ENCODE measurements at places on chromosomes 4 and X.

GRCh38 chr4:25950461-25951389 lies 36.7 kb downstream of the SMIM20 start:
- DNase-seq: no peak

GRCh38 chrX:119728487-119728886 lies 29.9 kb upstream of the SOWAHD start:
- DNase-seq: no peak

- no peak for DNase-seq
Observed at GRCh38 chr4:65635051-65635821, 35.1 kb downstream of the EPHA5 start.

- peak; percentile 22 for DNase-seq
Observed at GRCh38 chr4:38310446-38311043, 350.3 kb downstream of the PTTG2 start.

- no peak for DNase-seq
Observed at GRCh38 chr4:154677300-154677699, 64.8 kb upstream of the FGG start.

DNA sequence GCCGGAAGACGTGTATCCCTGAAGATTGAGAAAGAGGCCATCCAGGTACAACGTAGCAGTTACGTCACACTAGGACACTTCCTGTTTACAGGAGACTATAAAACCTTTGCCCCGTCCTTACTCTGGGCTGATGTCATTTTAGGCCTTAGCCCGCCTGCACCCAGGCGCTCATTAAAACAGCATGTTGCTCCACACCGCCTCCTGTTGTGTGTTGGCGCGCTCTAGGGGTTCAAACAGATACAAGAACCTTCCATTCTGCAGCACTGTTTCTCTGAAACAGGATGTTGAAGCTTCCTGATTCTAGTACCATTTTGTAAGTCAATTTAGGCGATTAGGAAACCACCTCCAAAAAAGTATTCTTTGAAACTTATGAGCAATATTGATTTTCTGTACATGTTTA lies 722.1 kb downstream of the PCDH7 start:
- DNase-seq: no peak

DNA sequence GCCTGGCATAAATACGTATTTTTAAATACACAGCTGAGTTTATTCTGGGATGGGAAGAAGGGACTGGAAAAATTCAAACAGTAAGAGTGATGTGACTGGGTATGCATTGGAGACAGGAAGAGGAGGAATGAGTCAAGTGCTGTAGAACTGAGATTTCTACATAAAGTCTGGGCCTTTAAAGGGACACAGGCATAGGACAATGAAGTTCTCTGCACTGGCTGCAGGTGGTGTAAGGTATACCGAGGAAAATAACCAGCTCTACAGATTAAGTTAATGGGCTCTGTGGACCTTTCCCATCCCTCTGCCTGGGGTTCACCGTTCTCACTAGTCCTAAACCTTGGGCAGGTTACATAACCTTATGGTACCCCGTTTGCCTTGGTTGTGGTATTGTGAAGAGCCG lies 68.7 kb downstream of the DHX15 start:
- DNase-seq: no peak

DNA sequence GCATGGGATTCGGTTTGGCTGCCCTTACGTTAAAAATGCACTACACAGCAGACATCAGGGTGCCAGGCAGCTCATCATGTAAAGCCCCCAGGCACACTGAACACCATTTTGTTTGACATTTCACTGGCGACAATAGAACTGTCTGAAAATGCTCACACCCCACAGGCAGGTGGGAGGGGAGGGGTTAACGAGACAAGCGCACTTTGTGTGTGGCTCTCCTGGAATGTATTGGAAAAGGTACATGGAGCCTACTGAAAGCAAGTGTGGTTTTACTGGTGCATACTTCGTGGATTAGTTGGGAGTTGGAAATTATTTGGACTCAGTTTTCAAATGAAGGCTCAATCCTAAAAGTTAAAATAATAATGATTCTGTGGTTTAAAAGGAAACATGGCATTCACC lies 31.6 kb upstream of the PPARGC1A start:
- DNase-seq: no peak

DNA sequence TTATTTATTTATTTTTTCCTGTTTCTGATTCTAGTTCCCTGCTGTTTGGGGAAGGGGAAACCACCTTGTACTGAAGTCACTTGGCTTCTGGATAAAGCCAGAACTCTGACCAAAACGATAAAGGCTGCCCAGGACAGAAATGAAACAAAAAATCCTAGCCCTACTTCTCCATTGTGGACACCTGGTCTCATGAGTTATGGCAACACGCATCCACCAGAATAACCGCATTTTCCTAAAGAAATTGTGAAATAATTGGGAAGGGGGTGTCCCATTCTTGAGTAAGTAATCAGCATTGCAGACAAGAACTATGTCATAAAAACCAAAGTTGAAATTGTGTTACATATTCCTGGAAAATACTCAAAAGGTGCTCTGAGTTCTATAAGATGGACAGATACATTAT lies 42.1 kb downstream of the SLC9A7 start:
- DNase-seq: no peak

DNA sequence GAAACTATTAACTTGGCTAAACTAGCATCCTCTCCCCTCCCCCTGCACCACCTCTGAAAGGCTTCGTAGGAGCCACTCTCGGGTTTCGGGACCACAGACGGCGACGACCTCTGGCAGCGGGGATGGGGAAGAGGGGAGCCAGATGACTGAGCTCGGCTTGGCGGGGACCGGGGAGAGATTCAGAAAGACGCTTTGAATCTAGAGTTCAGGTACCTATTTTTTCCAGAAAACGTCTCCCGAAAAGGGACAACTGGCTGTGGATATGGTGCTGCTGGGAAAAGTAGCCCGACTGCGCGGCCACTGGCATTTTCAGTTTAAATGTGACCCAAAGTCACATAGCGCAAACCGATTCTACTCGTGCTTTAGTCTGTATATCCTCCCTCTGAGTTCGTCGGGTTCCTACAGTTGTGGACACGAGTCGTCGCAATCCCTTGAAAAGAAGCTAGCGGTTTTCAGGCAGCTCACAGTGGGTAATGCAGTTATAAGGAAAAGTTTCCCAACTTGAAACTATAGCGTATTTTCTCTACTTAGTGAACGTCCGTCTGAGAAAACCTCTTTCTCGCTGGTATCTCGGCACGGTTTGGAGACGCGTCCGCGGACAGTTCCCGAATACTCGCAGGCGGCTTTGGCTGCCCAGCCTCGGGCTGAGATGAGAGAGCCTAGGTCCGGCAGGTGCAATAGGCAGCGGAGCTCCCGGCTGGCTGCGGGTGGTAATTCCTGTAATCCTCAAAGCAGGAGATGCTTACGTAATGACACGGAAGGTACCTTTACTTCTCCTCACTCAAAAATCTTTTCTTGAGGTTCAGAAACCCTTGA lies 1.3 kb downstream of the PARM1 start:
- no peak for DNase-seq

DNA sequence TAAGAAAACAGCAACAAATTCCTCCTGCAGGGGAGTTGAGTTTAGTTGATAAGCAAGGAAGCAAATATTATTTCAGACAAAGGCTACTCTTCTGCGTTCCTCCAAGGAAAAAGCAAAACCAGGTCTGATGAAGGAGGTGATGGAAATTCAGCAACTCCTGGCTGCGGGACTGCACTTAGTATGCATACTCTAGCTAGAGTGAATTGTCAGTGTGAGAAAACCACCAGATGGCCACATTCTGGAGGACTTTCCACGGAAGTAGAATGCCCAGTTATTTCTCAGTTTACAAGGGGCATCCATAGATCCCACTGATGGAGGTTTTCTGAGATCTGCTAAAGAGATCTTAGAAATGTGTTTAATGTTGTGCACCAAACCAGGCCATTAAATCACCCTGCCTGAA lies 338.6 kb upstream of the PUDP start:
- no peak for DNase-seq

GRCh38 chrX:69216446-69216845 lies 51.2 kb upstream of the PJA1 start:
- no peak for DNase-seq

GRCh38 chr4:5435201-5435600 lies 273.2 kb downstream of the EVC2 start:
- no peak for DNase-seq

DNA sequence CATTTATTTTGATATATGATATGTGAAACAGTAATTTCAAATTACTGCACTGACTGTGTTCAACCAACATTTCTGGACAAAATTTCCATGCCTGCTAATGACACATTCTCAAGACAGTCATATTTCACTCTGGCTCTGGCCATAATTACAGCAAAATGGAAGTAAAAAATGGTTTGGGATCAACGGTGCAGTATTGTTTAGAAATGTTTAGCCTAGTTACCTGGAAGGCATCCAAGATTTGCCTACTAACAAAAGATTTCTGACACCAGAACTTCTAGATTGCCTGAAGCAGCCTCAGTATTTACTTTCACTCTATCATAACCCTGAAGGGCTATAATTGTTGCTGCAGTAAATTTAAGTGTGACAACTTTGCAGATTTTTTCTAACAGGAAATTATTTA lies 416.3 kb downstream of the PCDH10 start:
- no peak for DNase-seq

- no peak for DNase-seq
Observed at GRCh38 chr4:166228112-166228511, 355.1 kb downstream of the TLL1 start.

GRCh38 chrX:39121903-39122302 lies 320.6 kb downstream of the MID1IP1 start:
- no peak for DNase-seq

- DNase-seq: no peak
Observed at GRCh38 chr4:102386966-102387365, 41.7 kb upstream of the SLC39A8 start.

DNA sequence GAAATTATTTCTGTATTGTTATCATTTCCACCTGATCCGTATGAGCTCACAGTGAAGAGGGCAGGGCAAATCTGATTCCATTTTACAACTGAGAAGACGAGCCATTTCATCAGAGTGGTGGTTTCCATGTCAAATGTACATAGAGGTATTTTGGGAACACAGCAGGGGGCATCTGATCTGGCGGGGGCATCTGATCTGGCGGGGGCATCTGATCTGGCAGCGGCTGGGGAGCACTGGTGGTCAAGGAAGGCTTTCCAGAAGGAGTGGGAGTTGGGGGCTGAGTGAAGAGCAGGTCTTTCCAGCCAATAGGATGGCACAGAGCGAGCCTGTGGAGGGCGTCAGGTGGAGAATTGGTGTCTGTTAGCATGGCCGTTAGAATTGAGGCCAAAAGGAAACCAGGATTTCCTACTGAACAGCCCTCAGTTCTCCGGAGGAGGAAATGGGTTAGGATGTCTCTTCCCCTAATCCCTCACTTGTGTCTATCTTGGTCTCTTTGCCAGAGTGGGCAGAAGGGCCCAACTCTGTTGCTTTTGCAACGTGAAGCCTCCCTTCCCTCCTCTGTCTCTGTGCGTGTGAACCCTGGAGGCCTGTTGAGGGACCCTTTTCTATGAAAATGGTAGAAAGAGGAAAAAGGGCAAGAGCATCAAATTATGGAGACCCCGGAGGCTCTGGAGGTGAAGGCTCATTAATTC lies 41.3 kb downstream of the RHOH start:
- no peak for DNase-seq

GRCh38 chr4:55258152-55258865 lies 87.7 kb upstream of the SRD5A3 start:
- DNase-seq: no peak

- no peak for DNase-seq
Observed at GRCh38 chr4:135732448-135732847, 1530.9 kb upstream of the PABPC4L start.

GRCh38 chr4:41148931-41149330 lies 65.4 kb downstream of the APBB2 start:
- DNase-seq: no peak

GRCh38 chrX:109847257-109848187 lies 114.5 kb upstream of the ACSL4 start:
- no peak for DNase-seq

- DNase-seq: no peak
Observed at GRCh38 chrX:153685751-153686696, 1.7 kb upstream of the SLC6A8 start.

DNA sequence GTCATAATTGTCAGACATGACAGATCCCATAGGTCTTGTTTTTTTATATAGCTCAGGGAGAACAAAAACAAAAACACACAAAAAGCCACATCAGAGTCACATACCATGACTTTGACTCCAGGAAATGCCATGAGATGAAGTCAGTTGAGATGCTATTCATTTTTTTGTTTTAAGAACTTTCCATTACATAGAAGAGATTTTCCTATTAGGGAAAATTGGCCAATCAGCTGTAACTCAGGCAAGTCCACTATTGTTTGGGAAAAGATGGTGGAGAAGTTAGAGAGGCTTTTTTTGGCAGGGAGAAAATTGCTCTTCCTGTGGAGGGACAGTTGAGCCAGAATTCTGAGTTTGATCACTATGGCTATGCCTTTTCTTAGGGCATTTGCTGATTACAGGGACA lies 72.6 kb downstream of the SMARCA5 start:
- DNase-seq: no peak

DNA sequence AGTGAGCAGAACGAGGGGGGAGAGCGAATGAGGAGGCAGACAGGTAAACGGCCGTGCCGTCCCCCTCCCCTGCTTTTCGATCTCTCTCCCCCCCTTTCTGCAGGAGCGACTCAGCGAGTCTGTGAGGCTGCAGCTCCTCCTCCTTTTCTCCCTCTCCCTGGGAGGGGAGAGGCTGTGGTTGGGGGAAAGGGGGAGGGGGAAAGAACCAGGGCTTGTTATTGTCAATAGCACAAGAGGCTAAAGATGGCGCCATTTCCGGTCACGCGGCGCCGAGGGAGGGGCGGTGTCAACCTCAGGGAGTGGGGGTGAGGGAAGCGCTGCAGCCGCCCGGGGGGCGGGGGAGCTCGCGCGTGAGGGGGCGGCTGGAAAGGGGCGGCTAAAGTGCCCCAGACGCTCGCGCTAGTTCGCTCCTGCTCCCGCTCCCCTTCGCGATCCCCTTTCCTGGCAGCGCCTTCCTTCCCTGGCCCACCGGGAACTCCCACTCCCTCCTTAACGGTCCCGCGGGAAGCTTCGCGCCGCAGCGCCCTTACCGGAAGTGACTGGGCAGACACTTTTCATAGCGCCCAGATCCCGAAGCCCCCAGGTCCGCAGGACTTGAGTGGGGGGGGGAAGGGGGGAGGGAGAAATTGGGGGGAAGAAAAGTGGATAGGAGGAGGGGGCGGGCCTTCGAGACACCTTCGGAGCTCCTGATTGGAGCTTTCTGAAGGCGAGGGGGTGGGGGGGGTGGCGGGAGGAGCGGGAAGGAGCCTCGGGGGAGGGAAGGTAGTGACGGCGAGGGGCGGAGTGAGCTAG lies at the start of gene CUL4B:
Gene CUL4B (minus strand): TSS at position 121 of the 792 bp plus-strand sequence. CDS start 324 bp downstream, outside the sequence.
- DNase-seq: peak; percentile 83

- DNase-seq: no peak
Observed at GRCh38 chr4:158347556-158347955, 137.3 kb downstream of the TMEM144 start.

Measured in stimulated activated CD4-positive, alpha-beta T cell treated with anti-CD3 and anti-CD28 coated beads, TNF-alpha, amount 100 ng/mL, for 4 hours (primary cell).